Fibroblast of villous mesenchyme (primary cell): ENCODE measurements at places on chromosomes 2 and 18. TPM values are rescaled to one million over a fixed set of nuclear protein-coding genes. Genes with fewer than 3 reads are reported as not detected.

- no peak for DNase-seq
These were observed 6.4 kb upstream of the ATP9B start for GRCh38 chr18:79062806-79063205.

DNA sequence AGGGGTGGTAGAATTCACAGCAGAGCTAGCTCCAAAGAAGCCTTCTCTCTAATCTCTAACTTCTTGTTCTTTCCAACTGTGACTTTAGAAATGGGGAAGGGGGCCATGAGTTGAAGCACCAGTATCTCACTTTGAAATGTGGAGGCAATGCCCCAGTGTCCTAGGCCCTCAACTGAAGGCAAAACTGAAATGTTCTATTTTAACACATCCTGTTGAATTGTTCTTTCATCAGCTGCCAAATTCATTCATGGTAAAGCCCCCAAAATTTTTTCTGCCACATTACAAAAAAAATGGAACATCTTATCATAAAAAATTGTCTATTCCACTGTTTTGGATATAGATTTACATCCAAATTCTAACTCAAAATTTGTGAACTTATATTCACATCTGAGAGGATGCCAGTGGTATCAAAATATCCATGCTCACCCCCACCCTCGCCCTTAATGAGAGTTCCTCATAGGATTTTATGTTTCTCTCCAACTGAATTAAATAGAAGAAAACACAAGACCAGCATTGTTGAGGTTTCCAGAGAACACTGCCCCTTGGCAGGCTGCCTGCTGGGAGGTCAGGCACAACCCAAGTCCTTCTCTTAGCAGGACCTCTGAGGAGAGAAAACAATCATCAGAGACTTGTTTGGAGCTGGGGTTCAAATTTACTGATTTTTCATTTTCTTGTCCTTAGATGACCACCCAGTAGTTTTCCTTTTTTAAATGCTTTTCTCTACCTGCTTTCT is 147.4 kb upstream of the PGAP1 start:
- DNase-seq, result no peak

DNA sequence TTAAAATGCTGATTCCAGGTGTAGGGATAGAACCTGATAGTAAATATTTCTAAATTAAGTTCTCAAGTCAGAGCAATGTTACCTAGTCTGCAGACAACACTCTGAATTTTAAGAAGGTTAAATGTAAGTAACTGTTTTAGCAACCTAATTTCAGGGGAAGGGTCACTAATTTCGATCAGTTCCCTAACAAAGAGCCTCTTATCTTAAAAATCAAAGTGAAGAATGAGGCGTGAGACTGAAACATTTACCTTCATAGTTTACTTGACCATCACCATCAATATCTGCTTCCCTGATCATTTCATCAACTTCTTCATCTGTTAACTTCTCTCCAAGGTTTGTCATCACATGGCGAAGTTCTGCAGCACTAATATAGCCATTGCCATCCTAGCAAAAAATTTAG is 6.4 kb upstream of the STPG4 start:
- no peak for DNase-seq

GRCh38 chr2:217798191-217798590 is 204.6 kb downstream of the TNS1 start:
- no peak for DNase-seq

DNA sequence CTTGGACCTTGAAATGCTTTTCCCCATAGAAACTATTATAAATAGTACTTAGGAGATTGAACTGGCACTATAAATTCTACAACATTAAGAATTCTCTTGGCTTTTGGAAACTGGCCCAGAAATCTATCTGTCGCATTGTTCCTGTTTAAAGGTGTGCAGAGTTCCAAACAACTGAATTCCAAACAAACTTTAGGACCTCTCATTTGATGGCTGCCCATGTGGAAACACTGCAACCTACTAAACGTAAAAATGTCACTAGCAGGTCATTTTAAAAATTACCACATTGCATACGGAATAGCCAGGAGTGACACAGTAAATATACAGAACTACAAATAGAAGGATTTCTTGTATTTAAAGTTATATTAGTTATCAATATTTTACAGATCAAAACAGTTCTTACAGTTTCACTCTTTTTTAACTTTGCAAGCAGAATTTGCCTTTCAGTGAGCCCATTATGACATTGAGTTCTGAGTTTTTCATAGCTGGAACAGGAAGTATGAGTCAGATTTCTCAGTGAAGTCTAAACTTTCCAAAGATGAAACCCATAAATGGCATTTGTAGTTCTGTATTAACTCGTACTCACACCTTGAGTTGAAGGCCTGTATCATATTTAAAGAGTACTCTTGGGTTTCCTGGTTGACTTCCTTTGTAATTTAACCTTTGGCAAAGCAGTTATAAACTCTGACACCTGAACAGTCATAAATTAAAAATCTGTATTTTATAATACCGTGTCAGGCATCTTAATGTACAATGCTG is 142.3 kb upstream of the BOD1L2 start:
- DNase-seq, result peak; percentile 55

GRCh38 chr2:1856922-1857321 is 112.6 kb upstream of the PXDN start:
- peak; percentile 6 for DNase-seq

GRCh38 chr18:8279781-8280330 is 329.4 kb upstream of the RAB12 start:
- no peak for DNase-seq

- DNase-seq, result no peak
These were observed 386.1 kb downstream of the ARHGAP15 start for GRCh38 chr2:143515318-143515717.

GRCh38 chr2:190323406-190323805 is 3.8 kb upstream of the HIBCH start:
- no peak for DNase-seq

DNA sequence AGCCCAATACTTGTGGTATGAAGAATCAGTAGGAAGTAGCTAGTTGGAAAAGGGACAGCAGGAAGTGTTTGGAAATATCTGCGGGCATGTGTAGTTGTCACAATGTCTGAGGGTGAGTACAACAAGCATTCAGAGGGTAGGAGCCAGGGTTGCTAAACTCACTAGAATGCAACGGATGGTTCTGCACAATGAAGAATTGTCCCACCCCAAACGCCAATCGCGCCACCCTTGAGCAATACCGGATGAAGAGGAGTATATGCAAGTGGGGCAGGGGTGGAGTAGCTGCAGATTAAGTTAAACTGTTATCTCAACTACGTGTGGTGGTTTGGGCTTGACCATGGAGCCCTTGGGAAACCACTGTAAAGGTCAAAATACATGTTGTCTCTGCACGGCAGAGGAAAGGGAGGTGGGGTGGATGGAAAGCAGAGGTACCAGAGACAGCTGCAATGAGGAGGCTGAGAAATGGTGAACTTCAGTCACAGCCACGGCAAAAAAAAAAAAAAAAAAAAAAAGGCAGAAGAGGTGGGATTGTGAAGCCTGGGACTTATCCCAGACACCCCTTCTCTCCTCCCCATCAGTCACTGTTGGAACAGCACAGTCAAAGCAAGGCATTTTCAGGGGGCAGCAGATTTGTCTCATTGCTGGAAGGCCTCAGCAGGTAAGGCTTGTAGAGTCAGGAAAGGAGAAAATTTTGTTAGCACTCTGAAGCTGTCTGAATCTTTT is 5.2 kb downstream of the CCL20 start:
- DNase-seq, result peak; percentile 98

DNA sequence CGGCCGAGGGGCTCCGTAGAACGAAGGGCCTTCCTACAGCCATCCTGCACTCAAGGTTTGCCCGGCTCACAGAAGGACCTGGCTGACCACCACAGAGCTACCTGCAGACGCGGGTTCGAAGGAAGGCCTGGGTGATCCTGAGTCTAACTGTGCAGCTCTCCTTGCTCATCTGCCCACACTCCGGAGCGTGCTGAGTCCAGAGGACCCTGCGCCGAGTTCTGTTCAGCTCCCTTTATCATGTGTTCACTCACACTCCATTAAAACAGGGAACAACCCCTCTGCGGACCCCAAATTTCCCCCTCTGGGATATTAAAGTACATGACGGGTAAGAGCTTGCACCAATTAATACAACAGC is 138.3 kb downstream of the PXDN start:
- no peak for DNase-seq

DNA sequence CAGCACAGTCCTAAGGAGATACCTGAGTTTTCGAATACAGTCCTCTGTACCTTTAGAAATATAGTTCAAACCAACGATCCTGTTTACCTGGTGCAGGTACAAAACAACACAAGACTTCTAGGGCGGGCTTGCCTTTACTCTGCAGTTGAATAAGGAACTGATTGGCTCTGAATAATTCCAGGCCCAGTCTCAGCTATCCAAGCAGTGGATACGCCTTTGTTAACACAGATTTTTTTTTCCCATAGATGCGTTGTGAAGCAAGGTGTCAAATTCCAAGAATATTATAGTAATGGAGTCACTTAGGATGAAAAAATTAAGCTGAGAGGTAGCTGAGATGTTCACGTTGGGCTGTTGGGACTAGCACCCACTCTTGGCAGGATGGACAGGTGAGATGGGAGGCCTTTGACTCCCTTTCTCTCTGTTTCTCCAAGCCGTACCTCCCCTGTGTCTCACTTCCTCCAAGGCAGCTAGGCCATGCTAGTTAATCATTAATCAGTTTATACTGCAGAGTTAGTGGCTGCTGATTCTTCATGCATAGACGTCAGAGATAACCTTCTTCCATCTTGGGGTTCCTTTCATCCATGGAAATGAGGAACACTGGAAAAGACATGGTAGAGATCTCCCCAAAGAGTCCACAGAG is 380.8 kb upstream of the ACVR2A start:
- no peak for DNase-seq

DNA sequence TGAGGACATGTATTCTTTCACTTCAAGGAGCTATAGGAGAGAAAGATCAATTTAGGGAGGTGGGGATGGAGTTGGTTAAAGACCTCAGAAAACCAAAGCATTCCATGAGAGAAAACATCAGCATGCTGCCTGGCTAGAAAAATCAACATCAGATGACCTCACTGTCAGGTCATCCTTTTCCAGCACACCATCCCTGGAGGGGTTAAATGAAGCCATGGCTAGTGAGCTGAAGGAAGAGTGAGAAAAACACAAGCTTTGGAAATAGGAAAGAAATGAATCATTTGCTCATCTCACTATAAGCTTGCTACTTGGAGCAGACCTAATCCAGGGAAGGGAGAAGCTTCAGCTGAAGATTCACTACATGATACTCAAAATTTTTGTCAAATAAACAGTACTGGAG is 109.5 kb upstream of the ITGB6 start:
- DNase-seq, result no peak

DNA sequence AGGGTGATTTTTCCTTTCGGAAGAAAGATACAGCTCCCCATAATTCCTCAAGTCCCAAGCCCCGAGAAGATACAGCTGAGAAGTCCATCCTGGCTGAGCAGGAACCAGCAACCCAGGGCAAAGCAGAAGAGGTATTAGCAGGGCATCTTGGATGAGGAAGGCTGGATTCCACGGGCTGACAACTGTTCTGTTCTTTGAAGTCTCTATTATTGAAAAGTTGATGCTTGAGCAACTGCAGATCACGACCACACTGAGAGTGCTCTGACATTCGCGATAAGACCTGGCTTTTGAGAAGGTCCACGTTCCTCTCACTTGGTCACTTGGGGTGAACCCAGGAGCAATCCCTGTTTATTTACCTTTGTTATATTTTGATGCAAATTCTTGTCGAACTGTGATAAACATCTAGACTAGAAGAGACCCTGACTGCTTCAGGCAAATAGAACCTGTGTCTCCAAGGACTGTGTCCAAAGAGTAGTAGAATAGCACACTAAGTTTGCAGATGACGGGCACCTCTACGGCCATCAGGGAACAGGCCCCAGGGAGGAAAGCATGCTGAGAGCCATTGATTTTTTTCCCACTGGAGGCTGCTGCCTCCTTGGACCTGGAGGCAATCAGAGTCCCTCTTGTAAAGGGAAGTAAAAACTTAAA is 133.1 kb downstream of the ARL4C start:
- DNase-seq, result no peak

- no peak for DNase-seq
These were observed 455.7 kb downstream of the GALR1 start for GRCh38 chr18:77705301-77705700.

- no peak for DNase-seq
These were observed 183.4 kb downstream of the CALCRL start for GRCh38 chr2:187264612-187265011.

GRCh38 chr2:158518084-158518483 is 61.3 kb downstream of the PKP4 start:
- peak; percentile 84 for DNase-seq

GRCh38 chr18:13444430-13445240 is 226.1 kb downstream of the LDLRAD4 start:
- no peak for DNase-seq

DNA sequence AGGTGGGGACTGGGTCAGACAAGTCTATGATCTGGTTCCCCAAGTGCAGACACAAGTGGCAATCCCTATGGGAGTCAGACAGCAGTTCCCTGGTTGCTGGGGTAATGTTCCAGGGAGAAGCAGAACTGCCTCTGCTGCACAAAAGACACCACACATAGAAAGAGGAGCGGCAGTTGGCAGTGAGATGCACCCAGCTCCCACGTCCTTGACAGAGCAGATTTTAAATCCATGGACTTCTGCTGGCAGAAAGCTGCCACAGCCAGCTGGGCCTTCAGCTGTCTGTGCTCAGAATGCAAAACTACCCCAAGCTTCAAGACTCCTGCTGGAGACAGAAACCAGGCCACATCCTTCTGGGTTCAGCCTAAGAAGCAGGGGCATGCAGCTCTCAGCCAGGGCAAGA is 147.2 kb downstream of the ETAA1 start:
- DNase-seq, result no peak

DNA sequence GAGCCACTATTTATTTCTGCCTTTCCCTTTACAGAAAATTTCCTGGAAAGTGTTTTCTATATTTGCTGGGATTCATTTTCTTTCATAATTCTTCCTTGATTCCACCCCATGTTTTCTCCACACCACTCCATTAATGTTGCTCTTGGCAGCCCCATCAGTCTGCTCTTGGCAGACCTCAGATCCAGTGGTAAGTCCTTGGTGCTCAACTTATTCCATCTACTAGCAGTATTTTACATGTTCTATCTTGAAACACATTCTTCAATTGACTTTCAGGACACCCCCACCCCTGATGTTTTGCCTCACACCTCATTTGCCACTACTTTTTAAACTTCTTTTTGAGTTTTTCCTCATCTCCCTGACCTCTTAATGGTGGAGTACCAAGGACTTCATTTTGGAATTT is 65.0 kb downstream of the HNMT start:
- DNase-seq, result no peak

GRCh38 chr2:217222309-217222910 is 362.5 kb upstream of the TNP1 start:
- no peak for DNase-seq

- peak; percentile 60 for DNase-seq
These were observed 41.4 kb downstream of the HS1BP3 start for GRCh38 chr2:20609349-20609994.

GRCh38 chr2:99471654-99472599 is 17.9 kb downstream of the REV1 start:
- DNase-seq, result no peak

GRCh38 chr2:52070665-52071064 is 1038.7 kb upstream of the NRXN1 start:
- DNase-seq, result no peak

- DNase-seq, result peak; percentile 36
These were observed 926 bp downstream of the SERPINB8 start for GRCh38 chr18:63970809-63971205.

CAPN14 gene
- total RNA-seq, result under 0.01 TPM in 2 replicates

RGPD8 gene
- 12.6 and 19.0 TPM in 2 replicates for total RNA-seq

CDKL4 gene
- 1.9 and 4.3 TPM in 2 replicates for total RNA-seq

LIMS4 gene
- total RNA-seq, result 27.2 and 37.7 TPM in 2 replicates

ALPI gene
- total RNA-seq, result not detected in 2 replicates

NR4A2 gene
- 0.32 TPM in 1 of 2 replicates, not detected in the other for total RNA-seq

CHRNG gene
- total RNA-seq, result not detected in 2 replicates

ECEL1 gene
- under 0.01 TPM in 1 of 2 replicates, not detected in the other for total RNA-seq

SGPP2 gene
- total RNA-seq, result not detected in 2 replicates

SMAD4 gene
- total RNA-seq, result 67.3 and 110 TPM in 2 replicates

NEU2 gene
- total RNA-seq, result not detected in 2 replicates

GCA gene
- 2.3 and 3.9 TPM in 2 replicates for total RNA-seq
